Left forelimb (tissue), 1 donor: ENCODE measurements at places on chromosomes 16 and 17.
A peak's percentile ranks its signal among the peaks of the same experiment; 100 is the strongest.

DNA sequence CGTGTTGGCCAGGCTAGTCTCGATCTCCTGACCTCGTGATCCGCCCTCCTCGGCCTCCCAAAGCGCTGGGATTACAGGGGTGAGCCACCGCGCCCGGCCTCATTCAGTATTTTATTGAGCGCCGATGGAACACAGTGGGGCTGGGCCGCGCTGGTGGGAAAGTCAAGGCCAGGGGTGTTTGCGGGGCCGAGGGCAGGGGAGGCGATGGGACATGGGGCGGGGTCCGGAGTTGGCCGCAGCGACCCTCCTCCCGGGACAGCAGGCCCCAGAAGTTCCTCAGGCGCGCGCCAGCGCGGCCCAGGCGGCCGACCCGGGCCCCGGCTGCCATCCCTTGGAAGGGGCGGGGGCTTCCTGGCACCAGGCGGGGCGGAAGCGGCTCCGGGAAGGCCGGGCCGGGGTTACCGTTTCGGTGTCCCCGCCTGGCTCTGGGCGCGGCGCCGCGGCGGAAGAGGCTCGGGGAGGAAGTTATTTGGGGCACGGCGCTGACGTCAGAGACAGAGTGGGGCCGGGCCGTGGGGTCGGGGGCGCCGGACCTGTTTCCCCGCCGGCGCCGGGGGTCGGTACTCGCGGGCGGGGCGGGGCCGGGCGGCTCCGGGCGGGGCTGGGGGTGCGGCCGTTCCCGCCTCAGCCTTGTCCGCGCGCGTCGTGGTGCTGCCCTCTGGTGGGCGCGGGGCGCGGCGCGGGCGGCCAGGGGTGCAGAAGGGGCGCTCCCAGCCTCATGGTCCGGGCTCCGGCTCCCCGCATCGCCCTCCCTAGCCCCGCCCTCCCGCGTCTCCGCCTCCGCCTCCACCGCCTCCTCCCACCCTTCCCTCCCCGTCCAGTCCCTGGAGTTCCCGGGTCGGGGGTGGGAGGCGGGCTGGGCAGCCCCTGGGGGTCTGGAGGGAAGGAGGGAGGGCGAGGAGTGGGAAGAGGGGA lies 952 bp upstream of the PRSS27 start:
- DNase-seq = peak; percentile 89

DNA sequence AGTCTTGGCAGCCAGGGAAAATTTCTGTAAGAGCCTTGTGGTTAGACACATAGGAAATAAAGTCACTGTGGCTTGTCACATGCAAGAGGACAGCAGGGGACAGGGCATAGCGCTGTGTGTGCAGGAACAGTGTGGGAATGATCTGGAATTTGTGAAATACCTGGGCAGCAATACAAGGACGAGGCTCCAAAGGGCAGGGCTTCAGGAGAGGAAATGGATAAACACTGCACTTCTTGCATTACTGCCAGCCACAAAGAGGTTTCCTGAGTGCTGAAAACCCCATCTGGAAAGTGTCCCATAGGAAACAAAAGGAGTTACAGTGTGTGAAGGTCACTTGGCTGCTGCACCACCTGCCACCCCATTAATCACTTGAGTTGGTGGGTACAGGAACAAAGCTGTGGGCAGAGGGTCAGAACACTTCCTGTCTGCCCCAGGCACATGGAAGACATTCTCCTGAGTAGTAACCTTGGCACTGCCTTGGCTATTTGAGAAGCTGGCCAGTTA lies 12.1 kb upstream of the HP start:
- DNase-seq = no peak

- DNase-seq = no peak
Measured at GRCh38 chr17:41975099-41976083, 8.8 kb downstream of the CNP start.

- DNase-seq = no peak
Measured at GRCh38 chr17:4960279-4960922, 7.2 kb downstream of the SPAG7 start.

DNA sequence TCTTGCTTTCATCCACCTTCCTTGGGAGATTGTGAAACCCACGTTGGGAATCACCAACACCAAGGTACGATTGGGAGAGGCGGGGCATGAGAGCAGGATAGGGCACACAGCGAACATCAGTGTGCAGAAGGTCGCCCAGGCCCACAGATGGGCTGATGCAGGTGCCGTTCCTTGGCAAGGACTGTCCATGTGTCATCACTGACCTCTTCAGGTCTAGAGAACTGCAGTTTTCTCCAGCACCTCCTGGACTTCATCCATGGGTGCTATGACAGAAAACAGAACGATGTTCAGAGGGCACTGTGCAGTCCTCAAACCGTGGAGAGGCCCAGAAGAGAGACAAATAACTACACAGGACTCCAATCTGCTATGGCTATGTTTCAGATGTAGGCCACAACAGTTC lies 23.9 kb upstream of the TAT start:
- DNase-seq = no peak

DNA sequence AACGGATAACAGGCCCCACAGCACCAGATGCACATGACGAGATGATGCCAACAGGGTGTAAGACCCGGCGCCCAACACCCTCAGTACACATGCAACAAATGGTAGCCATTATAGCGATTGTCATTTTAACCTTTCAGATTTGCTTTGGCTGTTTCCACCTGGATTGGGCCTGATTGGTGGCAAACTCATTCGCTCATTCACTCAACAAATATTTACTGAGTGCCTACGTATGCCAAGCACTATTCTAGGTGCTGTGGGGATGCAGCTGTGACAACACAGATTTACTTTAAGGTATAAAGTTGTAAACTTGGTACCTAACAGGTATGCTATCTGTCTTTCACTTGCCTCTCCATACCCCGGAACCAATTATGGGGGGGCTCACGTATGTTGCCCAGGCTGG lies 66.8 kb downstream of the SRCIN1 start:
- DNase-seq = no peak

DNA sequence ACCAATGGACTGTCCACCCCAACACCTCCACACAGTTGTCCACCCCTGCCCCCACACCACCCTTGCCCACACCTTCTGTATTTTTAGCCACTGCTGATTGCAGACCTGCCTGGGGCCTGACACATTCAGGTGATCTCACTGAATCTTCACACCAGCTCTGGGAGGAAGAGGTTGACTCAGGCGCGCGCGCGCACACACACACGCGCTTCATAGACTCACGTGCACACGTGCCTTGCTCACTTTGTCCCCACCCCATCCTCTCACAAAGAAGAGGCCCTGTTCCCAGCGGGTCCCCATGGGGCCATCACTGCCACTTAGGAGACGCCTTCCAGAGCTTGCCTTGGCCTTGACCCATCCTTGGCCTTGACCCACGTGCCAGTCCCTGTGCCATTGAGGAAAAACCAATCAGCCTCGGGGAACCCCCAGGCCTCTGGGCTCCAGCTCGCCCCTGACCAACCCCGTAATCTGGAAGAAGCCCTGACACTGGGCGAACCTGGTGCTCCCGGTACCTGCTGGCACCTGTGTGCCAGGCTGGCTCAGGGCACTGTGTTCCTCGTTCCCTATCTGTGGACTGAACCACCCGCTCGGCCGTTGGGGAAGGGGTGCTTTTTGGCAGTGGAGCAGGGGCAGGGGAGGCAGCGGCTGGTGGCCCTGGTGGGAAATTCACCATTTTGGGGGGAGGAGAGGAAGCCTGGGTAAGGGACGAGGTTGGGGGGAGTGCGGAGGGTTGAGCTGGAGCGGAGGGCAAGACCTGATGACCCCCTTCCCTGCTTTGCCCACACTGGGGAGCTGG lies 3.2 kb downstream of the NLGN2 start:
- no peak for DNase-seq

- DNase-seq = no peak
Measured at GRCh38 chr17:76714822-76715495, 4.2 kb upstream of the MXRA7 start.

DNA sequence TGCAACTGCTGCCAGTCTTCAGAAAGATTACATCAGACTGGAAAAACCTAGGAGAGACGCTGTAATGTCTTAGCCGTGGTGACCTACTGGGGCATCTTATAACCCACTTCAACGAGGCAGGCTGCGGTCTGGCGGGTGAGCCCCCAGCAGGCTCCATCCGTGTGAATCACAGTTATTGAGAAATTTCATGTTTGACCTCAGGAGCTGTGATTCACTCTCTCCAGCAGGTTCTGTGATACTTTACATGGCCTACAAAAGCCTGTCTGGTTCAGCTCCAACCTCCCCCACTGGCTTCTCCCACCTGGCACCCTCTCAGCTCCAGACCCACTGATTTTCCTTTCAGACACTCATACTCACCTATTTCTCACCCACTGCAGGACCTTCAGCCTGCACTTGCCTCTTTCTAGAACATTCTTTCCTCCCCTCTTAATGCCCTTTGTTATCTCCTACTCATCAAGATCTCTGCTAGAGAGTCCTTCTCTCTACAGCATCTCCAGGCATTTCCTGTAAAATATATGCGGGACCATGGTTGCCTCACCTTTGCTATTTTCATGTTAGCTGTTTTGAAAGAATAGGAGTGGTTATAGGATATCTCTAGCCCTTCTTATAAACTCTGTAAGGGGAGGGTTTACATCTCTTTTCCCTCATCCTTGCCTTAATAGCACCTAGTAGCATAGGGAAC lies 227.9 kb downstream of the MAF start:
- no peak for DNase-seq

DNA sequence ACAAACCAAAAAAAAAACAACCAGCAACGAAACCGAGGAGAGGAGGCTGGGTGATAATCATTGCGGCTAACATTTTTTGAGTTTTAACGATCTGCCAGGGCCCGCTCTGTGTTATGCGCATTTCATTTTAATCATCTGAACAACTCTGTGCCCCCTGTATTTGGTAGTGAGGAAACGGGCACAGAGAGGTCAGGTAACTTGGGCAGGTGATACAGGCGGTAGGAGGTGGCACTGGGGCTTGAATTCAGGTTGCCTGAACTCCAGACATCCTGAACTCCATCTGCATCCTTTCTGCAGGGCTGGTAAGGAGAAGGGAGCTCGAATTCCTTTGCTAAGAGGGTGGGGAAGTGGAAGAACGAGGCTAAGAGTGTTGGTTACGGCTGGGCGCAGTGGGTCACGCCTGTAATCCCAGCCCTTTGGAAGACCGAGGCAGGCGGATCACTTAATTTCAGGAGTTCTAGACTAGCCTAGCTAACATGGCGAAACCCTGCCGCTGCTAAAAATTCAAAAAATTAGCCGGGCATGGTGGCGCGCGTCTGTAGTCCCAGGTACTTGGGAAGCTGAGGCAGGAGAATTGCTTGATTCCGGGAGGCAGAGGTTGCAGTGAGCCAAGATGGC lies 1.1 kb downstream of the CLUAP1 start:
- no peak for DNase-seq

DNA sequence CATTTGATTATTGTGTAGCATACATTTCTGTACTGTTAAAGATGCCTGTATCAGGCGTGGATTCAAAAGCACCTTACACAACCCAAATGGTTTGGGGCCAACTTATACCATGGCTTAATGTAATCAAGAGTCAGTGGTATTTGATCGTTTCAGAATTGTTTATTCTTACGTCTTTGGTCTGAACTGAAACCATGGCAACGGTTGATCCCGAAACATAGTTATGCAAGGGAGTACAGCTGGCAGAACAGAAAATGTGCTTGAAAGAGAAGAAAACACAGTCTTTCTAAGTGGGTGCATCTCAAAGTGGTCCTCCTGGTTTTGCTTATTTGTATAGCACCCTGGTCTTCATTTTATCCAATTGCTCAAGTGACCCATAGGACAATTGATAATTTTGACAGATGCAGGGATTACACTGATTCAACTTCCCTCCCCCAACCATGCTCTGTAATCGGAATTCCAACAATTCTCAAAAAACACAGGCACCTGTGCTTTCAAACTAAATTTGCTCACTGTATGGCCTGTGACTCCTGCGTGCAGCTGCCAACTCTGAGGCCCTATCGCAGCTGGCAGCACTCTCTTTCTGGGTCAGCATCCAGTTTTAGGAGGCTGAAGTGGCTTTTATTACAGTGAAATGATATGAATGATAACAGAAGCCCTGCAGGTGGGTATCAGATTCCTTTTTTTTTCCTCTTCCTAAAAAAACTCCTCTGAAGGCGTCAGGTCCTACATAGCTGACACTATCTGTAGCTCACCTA lies 77.0 kb upstream of the AXIN2 start:
- no peak for DNase-seq

DNA sequence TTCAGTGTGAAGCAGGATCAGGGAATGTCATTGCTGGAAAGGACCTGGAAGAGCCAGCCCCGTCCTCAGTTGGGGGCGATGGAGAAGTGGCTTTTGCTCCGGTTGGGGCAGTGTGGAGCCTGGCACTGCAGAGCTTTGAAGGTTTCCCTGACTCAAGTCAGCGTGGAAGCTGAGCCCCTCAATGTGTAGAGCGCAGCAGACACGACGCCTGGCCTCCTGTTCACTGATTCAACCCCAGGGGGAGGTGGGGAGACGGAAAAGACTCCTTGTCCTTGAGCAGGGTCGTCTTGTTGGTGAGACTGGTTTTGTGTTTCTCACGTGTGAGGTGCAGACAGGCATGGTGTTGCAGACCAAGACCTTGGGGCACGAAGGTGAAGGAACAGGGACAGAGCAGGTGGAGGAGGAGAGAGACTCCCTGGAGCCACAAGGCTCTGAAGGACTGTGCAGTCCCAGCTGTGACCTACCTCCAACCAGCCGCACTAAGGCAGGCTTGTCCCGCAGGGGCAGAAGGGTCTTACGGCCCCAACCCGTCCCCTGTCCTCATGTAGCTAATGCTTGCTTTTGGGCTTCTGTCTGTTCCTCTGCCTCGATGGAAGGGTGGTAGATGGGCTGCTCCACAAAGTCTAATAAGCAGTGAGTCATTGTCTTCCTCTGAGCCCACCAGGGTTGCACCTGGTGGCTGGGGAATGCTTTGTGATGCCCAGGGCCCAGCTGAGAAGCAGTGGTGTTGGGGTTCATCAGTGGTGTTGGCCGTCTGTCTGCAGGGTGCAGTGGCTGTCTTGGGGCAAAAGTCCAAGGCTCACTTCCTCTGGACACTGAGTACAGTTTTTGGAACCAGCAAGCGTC lies 47.8 kb downstream of the MPRIP start:
- DNase-seq = peak; percentile 47

GRCh38 chr17:64063766-64064224 lies 43.4 kb upstream of the ICAM2 start:
- no peak for DNase-seq

DNA sequence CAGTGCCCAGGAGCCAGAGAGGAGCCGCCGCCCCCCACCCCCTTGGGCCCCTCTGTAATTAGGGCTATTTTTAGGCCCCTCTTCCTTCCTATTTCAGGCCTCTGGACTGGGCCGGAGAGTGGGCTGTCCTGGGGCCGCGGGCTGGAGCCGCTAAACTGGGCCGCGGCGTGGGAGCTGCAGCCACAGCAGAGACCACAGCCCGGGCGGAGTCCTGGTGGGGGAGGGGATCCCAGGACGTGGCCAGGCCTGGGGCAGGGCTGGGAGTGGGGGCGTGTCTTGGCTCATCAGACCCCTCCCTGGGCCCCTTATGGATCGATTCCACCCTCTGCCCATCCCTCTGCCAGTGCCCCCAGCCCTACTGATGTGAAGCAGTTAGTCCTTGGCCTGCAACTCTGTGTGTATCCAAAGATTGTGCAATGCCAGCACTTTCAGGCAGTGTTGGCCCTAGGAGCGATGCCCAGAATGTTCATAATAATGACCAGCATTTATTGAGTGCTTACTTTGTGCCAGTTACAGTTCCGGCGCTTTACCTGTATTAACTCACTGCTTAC lies 15.0 kb upstream of the TAC4 start:
- no peak for DNase-seq
